ENCODE measurements at places on chromosomes 13 and 19.

DNA sequence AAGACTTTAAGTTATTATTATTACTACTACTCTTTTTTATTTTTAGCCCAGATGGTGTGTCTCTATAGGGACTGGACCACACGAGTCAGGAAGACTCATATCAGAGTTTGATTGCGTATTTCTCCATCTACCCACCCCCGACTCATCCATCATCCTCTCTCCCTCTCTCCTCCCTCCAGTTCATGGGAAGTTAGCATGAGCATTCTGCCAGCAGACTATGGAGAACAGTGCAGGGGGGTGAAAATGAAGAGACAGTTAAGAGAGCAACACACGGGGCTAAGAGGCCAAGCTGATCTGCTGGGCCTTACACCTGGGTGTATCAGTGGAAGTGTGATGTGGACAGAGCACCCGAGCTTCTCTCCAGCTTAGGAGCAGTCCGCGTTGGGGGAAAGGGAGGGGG is 95.0 kb downstream of the UQCRFS1 start:
- DNase-seq, result no peak

DNA sequence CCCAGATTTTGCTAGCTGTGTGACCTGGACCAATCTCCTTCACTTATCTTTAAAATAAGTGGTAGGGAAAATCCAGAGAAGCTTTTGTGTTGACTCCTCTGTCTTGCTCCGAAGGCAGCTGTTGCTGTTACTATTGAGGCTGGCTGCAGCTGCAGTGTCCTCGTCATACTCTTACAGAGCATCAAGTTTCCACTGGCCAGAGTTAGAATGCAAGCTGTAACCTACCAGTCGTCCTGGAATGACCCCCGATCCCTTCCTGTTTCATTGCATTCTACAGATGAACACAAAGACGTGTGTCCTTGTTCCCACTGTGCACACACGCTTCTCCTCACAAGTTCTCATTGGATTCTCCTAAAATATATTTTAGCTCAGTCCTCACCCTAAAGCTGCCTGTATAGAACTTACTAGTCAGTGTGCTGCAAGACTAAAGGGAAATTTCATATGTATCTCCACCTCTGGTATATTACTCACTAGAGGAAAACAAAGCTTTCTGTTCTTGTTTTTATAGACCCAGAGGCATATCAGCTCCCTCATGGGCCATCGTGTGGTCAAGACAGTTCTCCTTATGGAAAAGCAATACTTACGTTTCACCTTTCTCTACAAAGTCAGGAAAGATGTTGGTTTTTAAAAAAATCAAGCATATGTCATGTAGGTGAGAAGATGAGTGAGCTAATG is 589.8 kb downstream of the LMO7 start:
- DNase-seq, result no peak

GRCh38 chr13:113917096-113917495 is 53.2 kb upstream of the GAS6 start:
- DNase-seq, result no peak

- DNase-seq, result no peak
These were observed 22.1 kb downstream of the ARID3A start for GRCh38 chr19:947707-948539.
